A549 treated with ZK216348 at 1 μM for 4 hours (cell line): ENCODE measurements at places on chromosomes 11 and 22. TPM values are rescaled to one million over a fixed set of nuclear protein-coding genes. Genes with fewer than 3 reads are reported as not detected.

IFTAP gene
- 13.4 to 30.8 TPM (median 15.4 TPM) in 5 replicates for total RNA-seq

XKR3 gene
- not detected in 5 replicates for total RNA-seq

MOB2 gene
- 38.3 to 49.7 TPM (median 44.4 TPM) in 5 replicates for total RNA-seq

GGTLC3 gene
- not detected in 5 replicates for total RNA-seq

OR8D1 gene
- not detected in 5 replicates for total RNA-seq

RAG2 gene
- not detected in 5 replicates for total RNA-seq

KRTAP5-1 gene
- total RNA-seq, result not detected in 5 replicates

OR5P2 gene
- total RNA-seq, result not detected in 5 replicates

CNGA4 gene
- 0.12 TPM in 2 of 5 replicates, not detected in the others for total RNA-seq

RELA gene
- total RNA-seq, result 54.3 to 80.3 TPM (median 76.8 TPM) in 5 replicates

FAM118A gene
- total RNA-seq, result 10.8 to 13.8 TPM (median 12.7 TPM) in 5 replicates

PTPRCAP gene
- 0.22 to 0.62 TPM in 2 of 5 replicates, not detected in the others for total RNA-seq

TRIM49 gene
- not detected in 5 replicates for total RNA-seq

FOLR3 gene
- 0.45 TPM in 1 of 5 replicates, not detected in the others for total RNA-seq

ZNF70 gene
- total RNA-seq, result 0.93 to 1.2 TPM (median 1.1 TPM) in 5 replicates

OR10A2 gene
- total RNA-seq, result not detected in 5 replicates

GCAT gene
- 2.7 to 3.4 TPM (median 3.0 TPM) in 5 replicates for total RNA-seq

ZNF280B gene
- total RNA-seq, result 0.74 to 1.9 TPM (median 1.5 TPM) in 5 replicates

CYTH4 gene
- total RNA-seq, result 0.34 to 2.1 TPM (median 0.76 TPM) in 5 replicates

TYR gene
- total RNA-seq, result not detected in 5 replicates

MYRF gene
- total RNA-seq, result 11.2 to 24.6 TPM (median 20.8 TPM) in 5 replicates

PGA4 gene
- total RNA-seq, result not detected in 5 replicates

MS4A15 gene
- total RNA-seq, result not detected in 5 replicates

ZNF195 gene
- 19.3 to 23.4 TPM (median 19.8 TPM) in 5 replicates for total RNA-seq

PHLDA2 gene
- 67.6 to 139 TPM (median 116 TPM) in 5 replicates for total RNA-seq

DEUP1 gene
- not detected in 5 replicates for total RNA-seq

UBE2L3 gene
- total RNA-seq, result 60.1 to 94.2 TPM (median 62.8 TPM) in 5 replicates

TEX54 gene
- total RNA-seq, result not detected in 5 replicates

OAF gene
- 7.2 to 11.8 TPM (median 9.9 TPM) in 5 replicates for total RNA-seq

PIM3 gene
- 23.0 to 64.0 TPM (median 52.7 TPM) in 5 replicates for total RNA-seq

CDC45 gene
- 22.2 to 27.0 TPM (median 24.4 TPM) in 5 replicates for total RNA-seq

OR2AG2 gene
- total RNA-seq, result not detected in 5 replicates

ARHGEF17 gene
- total RNA-seq, result 5.9 to 15.8 TPM (median 13.9 TPM) in 5 replicates

UBQLNL gene
- 0.09 TPM in 1 of 5 replicates, not detected in the others for total RNA-seq
